ENCODE measurements at places on chromosomes 6 and 20. TPM values are rescaled to one million over a fixed set of nuclear protein-coding genes. Genes with fewer than 3 reads are reported as not detected.

The MATN4 gene
- polyA plus RNA-seq: not detected

- no peak for DNase-seq
These were observed 20.4 kb downstream of the EPB41L2 start for GRCh38 chr6:131042664-131043063.

DNA sequence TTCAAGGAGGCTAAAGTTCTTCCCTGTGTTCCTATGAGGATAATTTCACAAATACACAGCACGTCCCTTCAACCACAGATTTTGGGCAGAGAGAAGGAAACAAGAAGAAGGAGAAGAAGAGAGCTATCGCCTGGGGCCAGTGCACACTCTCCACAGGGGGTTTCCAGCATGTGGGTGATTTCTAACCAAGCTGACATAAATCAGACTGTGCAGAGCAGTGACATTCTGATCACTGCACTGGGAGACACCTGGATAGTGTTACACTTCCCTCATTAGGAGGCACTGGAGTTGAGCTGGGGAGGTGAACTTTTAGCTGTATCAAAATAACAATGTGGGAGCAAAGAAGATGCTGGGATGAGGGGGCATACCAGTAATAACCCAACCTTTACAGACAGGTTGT, 71.8 kb upstream of the CENPW start:
- DNase-seq: no peak

- peak; percentile 52 for DNase-seq
These were observed 49.4 kb upstream of the ARMC2 start for GRCh38 chr6:108798670-108799353.

DNA sequence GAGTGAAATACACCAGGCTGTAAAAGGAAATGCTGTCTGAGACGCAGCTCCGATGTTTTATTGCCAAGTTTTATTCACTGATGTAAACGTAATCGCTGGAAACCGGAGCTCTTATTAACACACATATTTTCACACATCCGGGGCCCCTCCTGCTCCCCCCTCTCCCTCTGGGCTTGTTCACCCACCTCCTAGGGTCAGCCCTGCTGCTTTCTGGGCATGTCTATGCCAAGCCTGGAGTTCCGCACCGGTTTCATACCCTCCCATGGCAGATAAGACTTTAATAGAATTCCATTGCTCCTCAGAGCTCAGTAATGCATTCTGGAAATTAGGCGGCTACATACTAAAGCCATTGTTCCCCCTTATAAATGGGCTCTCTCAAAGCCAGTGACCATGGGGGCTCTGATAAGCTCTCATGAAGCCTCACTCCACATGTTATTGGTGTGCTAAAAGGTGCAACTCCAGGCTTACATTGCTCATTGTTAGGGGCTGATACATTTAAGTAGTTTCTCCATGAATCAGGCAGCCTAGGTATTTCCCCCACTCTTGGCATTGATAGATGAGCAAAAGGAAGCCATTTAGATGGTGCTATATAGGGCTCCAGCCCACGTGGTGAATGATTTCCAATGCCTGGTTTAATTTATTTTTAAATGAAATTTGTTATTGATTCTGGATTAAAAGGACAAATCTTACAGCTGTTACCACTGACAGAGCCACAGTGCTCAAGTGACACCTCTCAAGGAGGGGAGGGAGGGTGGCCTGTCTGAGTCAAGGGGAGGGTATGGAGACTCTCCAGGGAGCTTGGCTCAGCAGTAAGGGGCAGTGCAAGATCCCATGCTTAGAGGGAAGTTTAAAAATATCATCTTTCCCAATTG, 4.5 kb upstream of the VSTM2L start:
- DNase-seq: no peak
